Endodermal cell (in vitro differentiated cells): ENCODE measurements at places on chromosomes 16 and 17. TPM values are rescaled to one million over a fixed set of nuclear protein-coding genes. Genes with fewer than 3 reads are reported as not detected.

KCTD13 gene
- 13.9 to 30.8 TPM (median 27.5 TPM) in 3 replicates for total RNA-seq

- DNase-seq: peak; percentile 81
Observed at GRCh38 chr16:6611535-6611934, 721.1 kb upstream of the RBFOX1 start.

GRCh38 chr16:56601325-56601724, 7.1 kb upstream of the MT2A start:
- DNase-seq: no peak

- no peak for DNase-seq
Observed at GRCh38 chr16:78936060-78936459, 664.5 kb downstream of the MAF start.

GRCh38 chr17:336110-337021, 16.2 kb downstream of the RPH3AL start:
- DNase-seq: peak; percentile 70

- peak; percentile 95 for DNase-seq
Observed at GRCh38 chr16:67170168-67170948, at the start of gene NOL3. NOL3 (plus strand) TSS chr16:67170538.

- DNase-seq: no peak
Observed at GRCh38 chr17:5131146-5131715, 15.4 kb downstream of the USP6 start.

DNA sequence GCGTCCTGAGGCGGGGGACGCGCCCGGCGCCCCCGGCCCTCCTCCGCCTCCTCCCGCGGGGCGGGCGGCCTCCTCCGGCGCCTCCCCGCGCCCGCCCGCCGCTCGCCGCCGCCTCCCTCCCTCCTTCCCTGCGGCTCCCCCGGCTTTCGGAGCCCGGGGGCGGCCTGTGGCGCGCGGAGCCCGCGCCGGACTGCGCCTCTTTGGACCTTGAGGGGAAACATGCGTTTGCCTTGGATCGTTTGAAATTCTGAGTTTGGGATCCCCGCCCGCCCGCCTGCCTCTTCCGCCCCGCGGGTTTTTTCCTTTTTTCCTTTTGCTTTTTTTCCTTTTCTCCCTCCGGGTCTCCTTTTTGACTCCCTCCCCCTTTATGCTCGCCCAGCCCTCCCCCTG, 390 bp downstream of the ZNRF1 start:
- peak; percentile 63 for DNase-seq

GRCh38 chr16:51757124-51757470, 606.0 kb upstream of the SALL1 start:
- DNase-seq: no peak

NPIPA5 gene
- total RNA-seq: 3.7 and 4.7 TPM in 2 replicates

DNA sequence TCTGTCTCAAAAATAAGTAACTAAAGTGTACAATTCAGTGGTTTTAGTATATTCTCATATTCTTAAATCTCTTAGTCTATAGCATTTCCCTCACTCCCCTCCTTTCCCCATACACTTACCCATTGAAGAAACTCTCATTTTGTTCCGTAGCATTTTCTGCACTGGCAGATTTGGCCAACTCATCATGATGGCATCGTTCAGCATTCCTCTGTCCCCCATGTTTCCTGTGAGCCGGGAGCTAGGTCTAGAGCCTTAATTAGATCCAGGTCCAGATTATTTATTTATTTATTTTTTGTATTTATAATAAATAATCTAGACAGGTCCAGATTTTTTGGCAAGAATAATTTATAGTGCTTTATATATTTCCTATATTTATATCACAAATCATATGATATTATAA, 31.0 kb downstream of the HEATR3 start:
- no peak for DNase-seq

DNA sequence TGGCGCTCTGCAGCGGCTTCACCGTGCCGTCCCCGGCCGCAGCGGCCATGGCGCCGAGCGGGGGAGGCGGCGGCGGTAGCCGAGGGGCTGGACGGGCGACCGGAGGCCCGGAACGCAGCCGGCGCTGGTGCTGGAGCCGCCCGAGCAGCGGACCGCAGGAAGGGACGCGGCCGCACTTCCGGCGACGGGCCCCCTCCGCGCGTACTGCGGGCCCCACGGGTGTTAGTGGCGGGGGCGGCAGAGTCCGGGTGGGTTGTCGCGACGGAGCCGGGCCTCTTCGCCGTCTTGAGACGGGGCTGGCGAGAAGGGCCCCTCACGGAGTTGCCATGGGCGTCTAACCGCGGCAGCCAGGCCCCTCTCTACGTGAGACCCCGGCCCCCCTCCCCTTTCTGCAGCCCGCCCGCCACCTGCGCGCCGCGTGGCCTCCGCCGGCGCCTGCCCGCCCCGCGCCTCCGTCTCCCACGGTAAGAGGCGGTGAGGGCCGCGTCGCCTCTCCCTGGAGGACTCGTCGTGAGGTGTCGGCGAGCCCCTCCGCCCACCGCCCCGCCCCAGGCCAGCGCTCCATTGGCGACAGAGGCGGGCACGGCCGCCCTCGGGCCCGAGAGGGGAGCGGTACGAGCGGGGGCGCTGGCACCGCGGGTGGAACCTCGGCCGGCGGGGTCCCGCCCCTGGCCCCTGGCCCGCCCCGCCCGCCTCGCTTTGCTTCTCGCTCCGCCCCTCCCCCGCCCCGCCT, at the start of the genes VPS9D1 and ZNF276:
VPS9D1 (minus strand) TSS at position 86 of the 733 bp plus-strand sequence; CDS start at position 49, 37 bp downstream.
ZNF276 (plus strand) TSS at position 725 of the 733 bp plus-strand sequence. CDS start 104 bp downstream, outside the sequence.
- peak; percentile 92 for DNase-seq

DNA sequence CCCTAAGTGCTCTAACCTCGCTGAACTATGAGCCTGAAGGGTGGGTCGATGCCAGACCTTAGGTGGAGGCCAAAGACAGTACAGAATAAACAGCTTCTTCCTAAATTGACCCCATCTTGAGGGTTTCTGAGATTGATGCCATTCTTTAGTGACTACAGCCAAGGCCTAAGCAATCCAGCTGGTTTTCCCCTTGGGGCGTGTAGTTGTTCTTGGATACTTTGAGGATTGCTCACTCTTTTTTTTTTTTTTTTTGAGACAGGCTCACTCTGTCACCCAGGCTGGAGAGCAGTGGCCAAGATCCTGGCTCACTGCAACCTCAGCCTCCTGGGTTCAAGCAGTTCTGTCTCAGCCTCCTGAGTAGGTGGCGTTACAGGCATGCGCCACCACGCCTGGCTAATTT, 2.0 kb downstream of the OVCA2 start:
- no peak for DNase-seq

GRCh38 chr17:40895106-40895730, 10.2 kb upstream of the KRT20 start:
- no peak for DNase-seq

DNA sequence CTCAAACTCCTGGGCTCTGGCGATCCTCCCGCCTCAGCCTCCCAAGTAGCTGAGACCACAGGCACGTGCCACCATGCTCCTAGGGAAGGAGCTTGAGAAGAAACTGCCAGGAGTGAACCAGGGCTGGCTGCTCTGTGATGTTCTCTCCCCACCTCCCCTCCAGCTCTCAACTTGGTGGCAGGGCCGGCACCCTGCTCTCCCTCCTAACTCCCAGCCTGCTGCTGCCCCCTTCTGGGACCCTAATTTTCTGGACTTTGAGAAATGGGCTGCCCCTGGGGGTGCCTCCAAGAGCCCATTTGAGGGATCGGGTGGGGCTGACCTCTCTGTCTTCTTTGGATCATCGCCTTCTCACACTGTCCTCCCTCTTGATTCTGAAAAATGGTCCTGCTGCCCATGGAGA, 14.9 kb upstream of the STAT3 start:
- peak; percentile 89 for DNase-seq

DNA sequence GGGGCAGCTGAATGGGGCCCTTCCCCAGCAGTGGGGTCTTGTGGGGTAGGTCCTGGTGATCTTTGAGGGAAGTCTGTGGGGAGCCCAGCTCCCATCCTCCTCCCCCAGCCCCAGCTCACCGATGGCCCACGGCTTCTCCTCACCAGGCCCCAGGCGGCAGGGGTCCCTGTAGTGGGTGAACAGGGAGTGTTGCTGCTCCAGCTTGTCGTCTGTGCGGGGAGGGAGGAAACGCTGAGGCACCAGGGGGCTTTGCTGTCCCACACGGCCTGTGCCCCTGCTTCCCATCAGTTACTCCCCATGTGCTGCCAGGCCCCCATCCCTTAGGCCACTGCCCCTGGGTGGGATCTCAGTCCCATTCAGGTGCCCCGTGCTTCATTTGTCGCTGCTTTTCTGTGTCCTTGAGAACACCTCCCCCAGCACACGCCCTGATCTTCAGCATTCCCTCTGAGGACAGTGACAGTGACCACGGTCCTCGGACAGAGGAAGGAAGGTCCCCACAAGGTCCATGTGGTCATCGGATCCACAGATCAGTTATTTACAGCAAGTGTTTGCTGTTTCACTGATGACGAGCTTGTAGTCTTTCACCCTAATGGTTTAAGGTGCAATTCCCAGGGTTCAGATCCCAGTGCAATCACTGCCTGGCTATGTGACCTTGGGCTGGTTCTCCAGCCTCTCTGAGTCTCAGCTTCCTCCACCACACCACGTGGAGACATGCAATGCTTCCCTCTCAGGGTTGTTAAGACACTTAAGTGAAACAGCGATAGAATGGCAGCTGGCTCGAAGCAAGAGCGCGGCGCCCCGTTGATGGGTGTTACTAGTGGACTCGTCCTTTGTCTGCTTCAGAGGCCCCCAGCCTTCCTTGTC, 53.1 kb downstream of the PRMT7 start:
- peak; percentile 40 for DNase-seq

GRCh38 chr16:53421248-53421647, 13.0 kb upstream of the RBL2 start:
- DNase-seq: peak; percentile 47

TRPV2 gene
- 0.51 to 0.94 TPM (median 0.88 TPM) in 3 replicates for total RNA-seq

DNA sequence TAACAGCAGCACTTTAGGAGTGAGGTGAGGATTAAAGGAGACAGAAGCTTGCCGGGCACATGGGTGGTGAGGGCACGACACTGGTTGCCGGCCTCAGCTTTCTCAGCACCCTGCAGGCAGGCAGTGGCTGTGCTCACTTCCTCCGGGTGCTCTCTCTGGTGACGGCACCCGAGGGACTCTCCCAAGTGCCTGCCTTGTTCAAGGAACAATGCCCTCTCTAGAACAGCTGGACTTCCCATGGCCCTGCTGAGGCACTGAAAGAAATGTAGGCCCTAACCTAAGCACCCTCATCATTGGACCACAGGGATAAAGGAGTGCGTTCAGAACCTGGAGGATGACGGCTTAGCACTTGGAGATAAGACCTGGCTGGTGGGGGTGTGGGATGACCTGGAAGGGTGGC, 72.7 kb downstream of the N4BP1 start:
- DNase-seq: no peak

- DNase-seq: no peak
Observed at GRCh38 chr16:53309457-53309856, 124.8 kb upstream of the RBL2 start.

SNAI3 gene
- 0.61 to 1.2 TPM (median 0.77 TPM) in 3 replicates for total RNA-seq

DNA sequence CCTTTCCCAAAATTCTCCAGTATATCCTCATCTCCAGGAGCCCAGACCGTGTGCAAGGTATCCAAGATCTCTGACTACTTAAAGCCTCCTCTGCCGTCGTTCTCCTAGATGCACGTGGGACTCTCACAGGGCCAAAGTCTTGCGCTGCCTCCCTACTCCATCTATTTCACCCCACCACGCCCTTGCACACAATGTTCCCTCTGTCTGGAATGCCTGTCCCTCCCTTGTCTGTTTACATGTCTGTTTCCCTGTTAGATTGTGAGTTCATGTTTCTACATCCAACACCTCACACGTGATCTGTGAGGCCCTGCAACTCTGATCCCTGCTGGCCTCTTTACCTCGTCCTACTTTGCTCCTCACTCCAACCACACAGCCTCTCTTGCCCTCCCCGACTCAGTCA, 4.9 kb upstream of the FZD2 start:
- DNase-seq: no peak

DNA sequence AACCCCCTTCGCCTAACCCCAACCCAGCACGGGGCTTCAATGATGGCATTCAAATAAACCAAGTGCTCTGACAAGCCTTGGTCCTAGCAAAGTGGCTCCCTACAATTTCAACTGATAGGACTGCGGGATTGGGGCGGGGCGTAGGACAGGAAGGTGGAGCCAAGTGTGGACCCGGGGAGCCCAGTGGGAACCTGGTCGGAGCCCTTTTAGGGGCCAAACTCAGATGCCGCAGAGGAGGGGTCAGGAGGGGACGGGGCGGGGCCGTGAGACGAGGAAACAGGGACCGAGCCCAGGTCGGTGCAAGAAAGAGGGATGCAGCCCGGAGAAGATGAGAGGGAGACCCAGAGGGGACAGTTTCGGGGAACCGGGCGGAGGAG, 13.2 kb upstream of the CDIPT start:
- peak; percentile 88 for DNase-seq

DNA sequence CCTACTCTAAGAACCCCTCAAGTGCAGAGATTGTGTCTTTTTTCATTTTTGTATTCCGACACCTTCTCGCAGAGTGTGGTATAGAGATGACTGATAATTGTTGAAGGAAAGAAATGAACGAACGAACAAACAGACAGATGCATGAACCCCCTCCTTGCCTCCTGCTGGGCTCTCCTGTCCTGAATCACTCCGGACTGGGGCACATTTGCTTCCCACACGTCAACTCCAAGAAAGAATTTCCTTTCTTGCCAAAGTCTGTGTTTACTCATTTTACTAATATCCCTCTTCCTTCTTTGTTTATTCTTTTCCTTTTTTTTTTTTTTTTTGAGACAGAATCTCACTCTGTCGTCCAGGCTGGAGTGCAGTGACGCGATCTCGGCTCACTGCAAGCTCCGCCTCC, 37.5 kb upstream of the BHLHA9 start:
- no peak for DNase-seq

- DNase-seq: no peak
Observed at GRCh38 chr17:13200671-13201070, 182.8 kb upstream of the ELAC2 start.

PRRT2 gene
- 15.4 to 16.7 TPM (median 15.7 TPM) in 3 replicates for total RNA-seq

DNA sequence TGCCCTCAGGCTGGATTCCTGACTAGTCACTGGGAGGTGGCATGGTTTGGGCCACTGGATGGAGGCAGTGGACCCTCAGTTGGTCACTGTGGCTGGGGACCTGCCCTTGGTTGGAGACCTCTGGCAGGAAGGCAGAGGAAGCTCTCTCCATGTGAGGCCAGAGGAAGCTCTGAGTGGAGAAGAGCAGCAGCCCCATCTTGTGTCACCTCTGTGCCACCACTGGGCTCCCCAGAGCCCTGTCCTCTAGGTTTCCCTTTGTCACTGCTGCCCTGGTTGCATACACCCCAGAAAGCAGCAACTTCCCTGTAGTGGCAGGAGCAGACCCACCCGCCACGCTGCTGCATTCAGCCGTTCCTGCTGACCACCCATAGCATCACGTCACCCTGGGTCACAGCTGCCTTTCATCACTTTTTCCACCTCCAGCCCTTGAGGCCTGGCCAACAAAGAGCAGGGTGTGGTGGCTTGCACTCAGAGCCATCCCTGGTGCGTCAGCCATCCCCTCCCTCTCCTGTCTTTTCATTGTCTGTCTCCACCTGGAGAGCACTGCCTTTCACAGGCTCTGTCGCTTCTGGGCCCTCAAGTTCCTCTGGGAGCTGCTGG, 11.9 kb downstream of the CTRL start:
- no peak for DNase-seq

DNA sequence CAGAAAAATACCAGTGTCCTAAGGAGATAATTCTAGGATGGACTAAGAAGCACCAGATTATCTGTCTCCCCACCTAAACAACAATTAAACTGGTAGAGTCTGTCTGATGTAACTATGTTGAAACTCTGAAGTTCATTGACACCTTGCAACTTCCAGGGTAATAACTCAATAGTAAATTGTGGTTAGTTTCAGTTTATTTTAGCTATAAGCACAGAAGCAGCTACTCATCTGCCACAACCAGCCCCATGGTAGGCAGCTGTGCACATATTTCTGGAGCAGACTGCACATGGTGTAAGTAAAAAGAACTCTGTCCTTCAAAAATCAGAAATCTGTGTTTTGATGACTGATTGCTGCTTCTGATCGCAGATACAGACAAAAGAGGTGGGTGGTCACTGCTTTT, 852.1 kb downstream of the CDH11 start:
- DNase-seq: no peak

GRCh38 chr17:10844621-10845387, 6.9 kb upstream of the PIRT start:
- DNase-seq: peak; percentile 95

ITGA2B gene
- 5.2 and 6.9 TPM in 2 replicates for total RNA-seq
